Substantia nigra (tissue), 51 donors: ENCODE measurements at places on chromosomes 11 and 22.

DNA sequence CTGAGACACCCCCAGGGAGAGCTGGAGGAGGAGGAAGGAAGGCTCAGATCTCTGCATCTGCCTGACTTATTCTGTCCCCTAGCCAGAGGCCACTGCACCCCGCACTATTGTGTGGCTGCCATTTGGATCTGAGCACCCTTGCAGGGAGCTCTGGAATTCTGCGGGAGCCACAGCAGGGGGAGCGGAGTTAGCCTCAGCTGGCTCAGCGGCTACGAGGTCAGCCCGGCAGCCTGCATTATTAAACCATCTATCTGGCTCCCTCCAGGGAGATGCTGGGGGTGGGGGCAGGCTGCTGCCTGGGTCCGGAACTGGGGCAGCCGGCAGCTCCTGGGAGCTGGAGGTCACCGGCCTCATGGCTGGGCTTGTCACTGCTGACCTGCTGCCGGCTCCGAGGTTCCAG lies 6.5 kb upstream of the ELFN2 start:
- DNase-seq = no peak

DNA sequence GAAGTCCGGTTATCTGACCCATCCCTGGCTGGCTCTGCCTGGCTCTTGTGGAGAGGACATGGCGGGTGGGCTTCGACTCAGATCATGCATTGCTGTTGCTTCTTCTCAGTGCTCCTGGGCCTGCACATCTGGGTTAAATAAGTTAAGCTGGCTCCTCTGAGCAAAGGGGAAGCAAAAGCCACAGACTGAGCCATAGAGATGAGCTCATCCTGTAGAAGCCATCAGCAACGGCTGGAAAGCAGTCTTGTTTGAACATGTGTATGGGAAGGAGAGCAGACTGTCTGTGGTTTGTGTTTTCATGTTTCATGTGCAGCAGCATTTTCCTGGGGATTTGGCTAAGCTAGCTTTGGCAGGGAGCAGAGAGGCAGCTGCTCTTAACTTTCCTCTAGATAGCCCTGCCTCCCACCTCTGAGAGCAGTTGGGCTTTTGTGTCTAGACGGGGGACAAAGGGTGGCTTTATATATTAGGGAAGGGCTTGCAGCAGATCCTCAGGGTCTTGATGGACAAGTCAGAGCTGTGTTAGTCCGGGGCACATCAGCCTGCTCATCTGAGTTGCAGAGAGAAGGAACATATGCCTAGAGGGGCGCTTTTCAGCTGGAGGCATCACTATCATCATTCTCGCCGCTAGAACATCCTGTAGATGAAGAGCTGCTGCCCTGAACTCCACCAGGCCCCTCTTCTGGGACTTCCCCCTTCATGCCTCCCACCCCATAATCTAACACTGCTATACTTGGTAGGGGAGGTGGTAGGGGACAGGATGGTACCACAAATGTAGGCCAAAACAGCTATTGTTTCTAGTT lies 14.9 kb downstream of the DCPS start:
- no peak for DNase-seq

GRCh38 chr11:113436672-113437252 lies 38.4 kb downstream of the DRD2 start:
- no peak for DNase-seq

DNA sequence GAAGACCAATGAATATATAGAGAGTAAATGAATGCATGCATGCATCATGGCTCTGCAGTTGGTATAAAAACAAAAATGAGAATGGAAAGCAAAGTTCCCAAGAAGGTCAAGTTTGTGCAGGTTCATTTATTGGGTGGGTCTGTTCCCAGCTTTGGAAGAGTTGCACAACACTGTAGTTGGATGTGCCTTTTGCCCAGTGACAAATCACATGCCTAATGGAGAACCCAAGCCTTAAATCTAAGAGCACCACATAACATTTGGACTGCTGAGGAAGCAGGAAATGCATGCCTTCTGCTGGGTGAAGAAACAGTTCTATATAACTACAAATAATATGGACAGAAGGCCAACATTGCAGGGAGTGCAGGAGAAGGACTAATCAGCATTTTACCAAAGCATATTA lies 30.6 kb downstream of the PRCP start:
- no peak for DNase-seq

DNA sequence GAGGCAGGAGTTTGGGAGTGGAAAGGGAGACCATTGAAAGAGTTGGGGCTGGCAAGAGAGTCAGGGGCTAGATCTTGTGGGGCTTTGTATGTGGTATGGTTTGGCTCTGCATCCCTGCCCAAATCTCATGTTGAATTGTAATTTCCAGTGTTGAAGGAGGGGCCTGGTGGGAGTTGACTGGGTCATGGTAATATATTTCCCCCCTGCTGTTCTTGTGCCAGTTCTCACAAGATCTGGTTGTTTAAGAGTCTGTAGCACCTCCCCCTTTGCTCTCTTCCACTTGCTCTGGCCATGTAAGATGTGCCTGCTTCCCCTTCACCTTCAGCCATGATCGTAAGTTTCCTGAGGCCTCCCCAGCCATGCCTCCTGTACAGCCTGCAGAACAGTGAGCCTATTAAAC lies 10.1 kb upstream of the RAB3IL1 start:
- DNase-seq = no peak

DNA sequence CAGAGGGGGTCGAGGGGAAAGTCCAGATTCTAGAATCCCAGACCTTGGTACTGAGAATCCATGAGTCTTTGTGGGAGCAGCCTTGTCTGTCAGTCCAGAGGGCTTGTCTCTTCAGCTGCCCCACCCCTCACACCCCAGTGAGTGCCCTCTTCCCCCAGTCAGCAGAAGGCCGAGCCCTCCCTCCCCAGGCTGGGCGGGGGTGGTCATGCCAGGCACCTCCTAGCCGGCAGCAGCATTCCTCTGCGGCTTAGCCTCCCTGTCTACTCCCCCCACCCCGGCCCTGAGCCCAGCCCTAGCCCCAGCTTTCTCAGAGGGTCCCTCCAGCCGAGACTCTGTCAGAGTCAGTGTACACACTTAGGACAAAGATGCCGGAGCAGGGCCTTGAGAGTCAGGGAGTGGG lies 4.6 kb downstream of the SOX10 start:
- DNase-seq = no peak

GRCh38 chr22:32777987-32778386 lies 23.5 kb upstream of the TIMP3 start:
- DNase-seq = no peak
